ENCODE measurements at places on chromosomes 4 and X. TPM values are rescaled to one million over a fixed set of nuclear protein-coding genes. Genes with fewer than 3 reads are reported as not detected.

MAGEB1 gene
- not detected for total RNA-seq

KCTD8 gene
- total RNA-seq = 0.18 TPM

TRIM61 gene
- total RNA-seq = 2.2 TPM

NLRP2B gene
- not detected for total RNA-seq

IGSF1 gene
- not detected for total RNA-seq

TAF7L gene
- total RNA-seq = not detected

ZNF157 gene
- total RNA-seq = 0.24 TPM

All from foreskin keratinocyte (primary cell).